ENCODE measurements at places on chromosomes 7 and 10. TPM values are rescaled to one million over a fixed set of nuclear protein-coding genes. Genes with fewer than 3 reads are reported as not detected.
A peak's percentile ranks its signal among the peaks of the same experiment; 100 is the strongest.

SEMA3A gene
- not detected for total RNA-seq

FMC1 gene
- total RNA-seq = 10.7 TPM

PDZD7 gene
- total RNA-seq = 0.33 TPM

ZNF425 gene
- total RNA-seq = 1.4 TPM

HIP1 gene
- total RNA-seq = 6.7 TPM

ANKRD61 gene
- total RNA-seq = 0.24 TPM

CYP2W1 gene
- total RNA-seq = not detected

EFCAB10 gene
- total RNA-seq = not detected

DNA sequence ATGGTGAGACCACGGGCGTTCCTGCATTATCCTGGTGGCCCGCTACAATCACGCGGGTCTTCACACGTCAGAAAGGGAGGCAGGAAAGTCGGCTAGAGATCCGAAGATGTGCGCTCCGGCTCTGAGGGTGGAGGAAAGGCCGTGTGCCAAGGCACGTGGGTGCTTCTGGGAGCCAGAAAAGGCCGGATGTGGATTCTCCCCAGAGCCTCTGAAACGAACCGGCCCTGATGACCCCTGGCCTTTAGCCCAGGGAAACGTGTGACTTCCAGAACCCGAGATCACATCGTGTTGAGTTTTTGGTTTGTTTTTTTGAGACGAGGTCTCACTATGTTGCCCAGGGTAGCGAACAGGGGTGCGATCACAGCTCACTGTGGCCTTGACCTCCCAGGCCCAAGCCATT lies 244.2 kb downstream of the ELFN1 start:
- no peaks in the 10 kb centered on the region for H3K36me3 ChIP-seq
- no peak overlapping the region for H3K27ac ChIP-seq
- no peak overlapping the region for H3K4me3 ChIP-seq

GRCh38 chr10:118805146-118805545 lies 50.4 kb upstream of the CACUL1 start:
- no peaks in the 10 kb centered on the region for H3K36me3 ChIP-seq
- no peak overlapping the region for H3K4me3 ChIP-seq
- no peaks in the 10 kb centered on the region for H3K4me1 ChIP-seq
- no peak overlapping the region for H3K27ac ChIP-seq
- no peaks in the 10 kb centered on the region for H3K27me3 ChIP-seq
- no peak for DNase-seq

DNA sequence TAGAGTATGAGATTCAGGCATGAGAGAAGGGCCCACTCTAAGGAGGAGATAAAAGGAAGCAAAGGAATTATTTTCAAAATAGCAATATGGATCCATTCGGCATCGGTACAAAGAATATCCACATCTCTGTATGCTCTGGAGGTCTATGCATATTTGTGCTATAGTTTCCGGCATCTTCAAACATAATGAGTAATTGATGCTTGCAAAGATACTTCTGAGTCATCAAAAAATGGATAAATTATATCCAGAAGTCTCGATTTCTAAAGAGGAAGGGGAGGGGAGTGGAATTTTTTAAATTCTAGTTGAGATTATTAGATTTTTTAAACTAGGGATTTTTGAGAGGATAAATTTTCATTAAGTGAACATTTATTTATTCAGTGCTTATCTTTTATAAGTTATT lies 72.9 kb upstream of the KIAA1217 start:
- no peaks in the 10 kb centered on the region for H3K27me3 ChIP-seq
- DNase-seq = no peak
- H3K4me1 ChIP-seq = no peaks in the 10 kb centered on the region
- no peak overlapping the region for H3K4me3 ChIP-seq
- no peaks in the 10 kb centered on the region for H3K36me3 ChIP-seq

DNA sequence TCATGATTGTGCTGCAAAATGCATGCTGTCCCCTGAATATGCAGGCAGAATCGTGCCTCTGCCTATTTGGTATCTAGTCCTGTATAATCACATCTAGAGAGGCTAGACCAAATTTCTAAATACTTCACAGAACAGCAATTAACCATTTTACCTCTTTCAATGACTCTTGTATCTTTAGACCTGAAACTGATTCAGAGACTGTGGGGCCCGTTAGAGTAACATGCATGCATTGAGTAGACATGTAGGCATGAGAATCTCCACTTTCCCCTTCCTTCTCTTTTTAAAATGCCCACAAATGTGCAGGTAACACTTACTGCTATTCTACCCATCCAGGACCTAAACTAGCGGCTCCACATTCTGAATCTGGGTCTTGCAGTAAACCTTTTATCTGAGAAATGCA lies 8.8 kb downstream of the ZNF92 start:
- H3K27me3 ChIP-seq = no peaks in the 10 kb centered on the region
- no peak overlapping the region for H3K27ac ChIP-seq

DNA sequence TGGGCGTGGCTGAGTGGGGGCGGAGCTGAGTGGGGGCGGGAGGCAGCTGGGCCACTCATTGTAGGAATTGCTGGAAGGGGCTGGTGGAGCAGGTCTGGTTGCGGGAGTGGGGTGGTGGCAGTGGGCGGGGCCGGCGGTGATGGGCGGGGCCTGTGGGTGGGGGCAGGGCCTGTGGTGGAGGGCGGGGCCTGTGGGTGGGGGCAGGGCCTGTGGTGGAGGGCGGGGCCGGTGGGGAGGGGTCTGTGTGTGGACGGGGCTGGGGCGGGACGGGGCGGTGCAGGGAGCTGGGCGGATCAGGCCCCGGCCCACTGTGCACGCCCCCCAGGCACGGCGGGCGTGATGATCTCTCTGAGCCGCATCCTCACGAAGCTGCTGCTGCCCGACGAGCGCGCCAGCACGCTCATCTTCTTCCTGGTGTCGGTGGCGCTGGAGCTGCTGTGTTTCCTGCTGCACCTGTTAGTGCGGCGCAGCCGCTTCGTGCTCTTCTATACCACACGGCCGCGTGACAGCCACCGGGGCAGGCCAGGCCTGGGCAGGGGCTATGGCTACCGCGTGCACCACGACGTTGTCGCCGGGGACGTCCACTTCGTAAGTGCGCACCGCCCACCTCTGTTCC lies 14.0 kb downstream of the SLC29A4 start:
- H3K27me3 ChIP-seq = no peaks in the 10 kb centered on the region
- H3K4me1 ChIP-seq = peaks cover 13% of the 10 kb centered on the region
- peak; percentile 69 for DNase-seq
- H3K36me3 ChIP-seq = no peaks in the 10 kb centered on the region

DNA sequence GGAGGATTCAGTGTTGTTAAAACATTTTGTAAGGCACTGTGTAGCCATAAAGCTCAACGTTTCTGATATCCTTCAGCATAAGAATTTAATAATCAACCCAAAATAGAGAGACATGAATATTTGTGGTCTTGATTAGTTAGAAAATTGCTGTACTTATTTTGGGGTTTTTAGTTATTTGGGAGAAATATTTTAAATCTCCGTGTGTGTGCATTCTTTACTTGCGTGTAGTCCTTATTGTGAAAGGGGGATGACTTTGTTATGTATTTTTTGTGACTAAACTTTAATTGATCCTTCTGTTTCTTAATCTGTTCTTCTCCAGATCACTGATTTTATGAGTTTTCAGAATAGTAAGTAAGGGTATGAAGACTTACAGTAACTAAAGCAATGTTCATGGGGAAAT lies 81.2 kb downstream of the ZNRF2 start:
- H3K4me1 ChIP-seq = no peaks in the 10 kb centered on the region
- no peaks in the 10 kb centered on the region for H3K36me3 ChIP-seq
- no peaks in the 10 kb centered on the region for H3K27me3 ChIP-seq
- H3K27ac ChIP-seq = no peak overlapping the region
- no peak for DNase-seq
- no peak overlapping the region for H3K4me3 ChIP-seq

DNA sequence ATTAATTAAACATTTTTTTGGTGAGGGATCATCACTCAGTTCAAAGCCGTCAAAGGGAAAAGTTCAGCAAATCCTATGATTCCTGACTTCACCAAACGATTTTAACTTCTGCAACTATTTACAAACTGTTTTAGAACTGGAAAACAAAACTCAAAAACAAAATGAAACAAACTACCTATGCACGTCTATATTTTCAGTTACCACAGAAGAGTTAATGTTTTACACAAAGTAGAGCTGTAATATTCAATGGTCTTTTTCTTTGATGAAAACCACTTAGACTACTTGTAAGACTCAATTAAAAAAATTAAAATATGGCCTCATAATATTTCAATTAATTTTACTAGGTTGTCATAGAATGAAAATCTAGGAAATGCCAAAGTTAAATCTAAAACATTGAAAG lies 131.5 kb downstream of the ATE1 start:
- no peak for DNase-seq
- H3K4me1 ChIP-seq = no peaks in the 10 kb centered on the region
- H3K27me3 ChIP-seq = no peaks in the 10 kb centered on the region
- H3K27ac ChIP-seq = no peak overlapping the region

- DNase-seq = no peak
- H3K27ac ChIP-seq = no peak overlapping the region
- H3K27me3 ChIP-seq = no peaks in the 10 kb centered on the region
- no peaks in the 10 kb centered on the region for H3K4me1 ChIP-seq
- no peaks in the 10 kb centered on the region for H3K36me3 ChIP-seq
Observed at GRCh38 chr7:80632139-80632538, 6.3 kb upstream of the CD36 start.

GRCh38 chr7:42502022-42502421 lies 265.0 kb upstream of the GLI3 start:
- no peak overlapping the region for H3K4me3 ChIP-seq
- H3K27ac ChIP-seq = no peak overlapping the region
- H3K27me3 ChIP-seq = no peaks in the 10 kb centered on the region
- no peak for DNase-seq
- no peaks in the 10 kb centered on the region for H3K4me1 ChIP-seq

- H3K36me3 ChIP-seq = no peaks in the 10 kb centered on the region
- H3K4me1 ChIP-seq = no peaks in the 10 kb centered on the region
- H3K27ac ChIP-seq = no peak overlapping the region
- H3K27me3 ChIP-seq = no peaks in the 10 kb centered on the region
Observed at GRCh38 chr10:122567056-122567660, 6.6 kb downstream of the DMBT1 start.

GRCh38 chr7:157980774-157981173 lies 606.8 kb downstream of the PTPRN2 start:
- H3K4me1 ChIP-seq = no peaks in the 10 kb centered on the region
- no peak overlapping the region for H3K27ac ChIP-seq
- no peaks in the 10 kb centered on the region for H3K27me3 ChIP-seq
- no peak for DNase-seq

DNA sequence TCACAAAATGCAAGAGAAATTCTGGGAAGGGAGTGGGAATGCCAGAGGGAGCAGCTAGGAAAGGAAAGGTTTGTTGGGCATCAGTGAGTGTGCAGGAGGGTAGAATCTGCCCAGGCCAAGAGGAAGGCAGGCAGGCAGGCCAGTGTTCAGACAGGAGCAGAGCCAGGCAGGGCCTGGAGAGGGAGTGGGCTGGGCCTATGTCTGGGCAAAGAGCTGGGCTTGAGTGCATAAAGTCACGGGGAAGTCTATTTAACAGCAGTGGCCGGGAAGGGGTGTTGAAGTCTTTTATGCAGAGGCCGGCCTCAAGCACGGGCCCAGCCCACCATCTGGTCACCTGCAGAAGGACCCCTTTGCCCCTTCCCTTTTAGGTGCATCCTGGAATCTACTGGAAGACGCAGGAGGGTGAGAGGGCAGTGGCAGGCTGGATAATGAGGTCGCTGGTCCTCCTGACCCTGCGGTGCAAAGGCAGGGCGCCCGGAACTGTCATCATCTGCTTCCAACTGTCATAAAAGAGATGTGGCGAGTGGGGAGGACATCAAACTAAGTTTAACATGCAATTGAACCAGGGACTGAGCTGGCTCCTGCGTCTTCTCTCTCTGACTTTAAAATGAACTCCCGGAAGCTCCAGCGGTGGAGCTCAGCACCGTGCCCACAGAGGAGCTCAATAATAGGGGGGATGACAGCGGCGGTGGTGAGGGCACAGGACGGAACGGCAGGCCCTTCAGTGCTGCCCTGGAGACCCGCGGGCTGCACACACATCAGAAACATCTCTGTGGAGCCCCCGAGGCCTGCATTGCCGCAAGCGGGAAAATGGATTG lies 29.5 kb downstream of the CARD11 start:
- H3K36me3 ChIP-seq = peaks cover 1% of the 10 kb centered on the region
- H3K4me3 ChIP-seq = no peak overlapping the region
- H3K4me1 ChIP-seq = peaks cover 34% of the 10 kb centered on the region
- no peak for DNase-seq

- H3K27ac ChIP-seq = no peak overlapping the region
- no peaks in the 10 kb centered on the region for H3K36me3 ChIP-seq
- no peak overlapping the region for H3K4me3 ChIP-seq
- no peak for DNase-seq
- H3K4me1 ChIP-seq = no peaks in the 10 kb centered on the region
Observed at GRCh38 chr10:70260259-70260658, 23.5 kb downstream of the NPFFR1 start.

- DNase-seq = no peak
- no peak overlapping the region for H3K27ac ChIP-seq
- H3K36me3 ChIP-seq = no peaks in the 10 kb centered on the region
- no peak overlapping the region for H3K4me3 ChIP-seq
Observed at GRCh38 chr10:22473459-22473858, 128.2 kb downstream of the SPAG6 start.

DNA sequence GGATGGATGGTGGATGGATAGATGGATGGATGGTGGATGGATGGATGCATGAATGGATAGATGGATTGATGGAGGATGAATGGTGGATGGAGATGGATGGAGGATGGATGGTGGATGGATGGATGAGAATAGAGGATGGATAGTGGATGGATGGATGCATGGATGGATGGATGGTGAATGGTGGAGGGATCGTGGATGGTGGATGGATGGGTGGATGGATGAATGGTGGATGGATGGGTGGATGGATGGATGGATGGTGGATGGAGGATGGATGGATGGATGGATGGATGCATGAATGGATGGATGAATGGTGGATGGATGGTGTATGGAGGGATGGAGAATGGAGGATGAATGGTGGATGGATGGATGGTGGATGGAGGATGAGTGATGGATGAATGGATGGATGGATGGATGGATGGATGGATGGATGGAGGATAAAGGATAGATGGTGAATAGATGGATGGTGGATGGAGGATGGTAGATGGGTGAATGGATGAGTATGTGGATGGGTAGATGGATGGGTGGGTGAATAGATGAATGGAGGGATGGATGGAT lies 76.3 kb downstream of the PDGFA start:
- H3K36me3 ChIP-seq = no peaks in the 10 kb centered on the region
- H3K4me1 ChIP-seq = no peaks in the 10 kb centered on the region
- no peaks in the 10 kb centered on the region for H3K27me3 ChIP-seq
- DNase-seq = no peak

DNA sequence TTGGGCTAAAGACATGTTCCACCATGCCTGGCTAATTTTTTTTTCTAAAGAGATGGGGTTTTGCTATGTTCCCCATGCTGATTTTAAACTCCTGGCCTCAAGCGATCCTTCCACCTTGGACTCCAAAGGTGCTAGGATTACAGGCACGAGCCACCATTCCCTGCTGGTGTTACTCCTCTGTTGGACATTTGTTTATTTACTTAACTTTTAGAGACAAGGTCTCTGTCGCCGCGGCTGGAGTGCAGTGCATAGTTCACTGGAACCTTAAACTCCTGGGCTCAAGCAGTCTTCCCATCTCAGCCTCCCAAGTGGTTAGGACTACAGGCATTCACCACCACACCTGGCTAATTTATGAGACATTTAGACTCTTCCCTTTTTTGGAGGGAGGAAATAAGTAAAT lies 38.9 kb downstream of the CCAR1 start:
- DNase-seq = no peak
- no peaks in the 10 kb centered on the region for H3K4me1 ChIP-seq
- H3K27me3 ChIP-seq = no peaks in the 10 kb centered on the region
- H3K36me3 ChIP-seq = peaks cover 37% of the 10 kb centered on the region
- H3K4me3 ChIP-seq = no peak overlapping the region

- H3K4me1 ChIP-seq = no peaks in the 10 kb centered on the region
- no peak overlapping the region for H3K27ac ChIP-seq
- no peak overlapping the region for H3K4me3 ChIP-seq
- H3K27me3 ChIP-seq = no peaks in the 10 kb centered on the region
- no peaks in the 10 kb centered on the region for H3K36me3 ChIP-seq
Observed at GRCh38 chr10:88230251-88230650, 352.9 kb downstream of the RNLS start.
